Mesothelial cell of epicardium (in vitro differentiated cells): ENCODE measurements at places on chromosomes 3 and 15. TPM values are rescaled to one million over a fixed set of nuclear protein-coding genes. Genes with fewer than 3 reads are reported as not detected.

- no peak for DNase-seq
- H3K27me3 ChIP-seq, result no peaks in the 10 kb centered on the region
- H3K4me3 ChIP-seq, result no peak overlapping the region
These were observed 704.1 kb upstream of the SGO1 start for GRCh38 chr3:20890111-20890519.

DNA sequence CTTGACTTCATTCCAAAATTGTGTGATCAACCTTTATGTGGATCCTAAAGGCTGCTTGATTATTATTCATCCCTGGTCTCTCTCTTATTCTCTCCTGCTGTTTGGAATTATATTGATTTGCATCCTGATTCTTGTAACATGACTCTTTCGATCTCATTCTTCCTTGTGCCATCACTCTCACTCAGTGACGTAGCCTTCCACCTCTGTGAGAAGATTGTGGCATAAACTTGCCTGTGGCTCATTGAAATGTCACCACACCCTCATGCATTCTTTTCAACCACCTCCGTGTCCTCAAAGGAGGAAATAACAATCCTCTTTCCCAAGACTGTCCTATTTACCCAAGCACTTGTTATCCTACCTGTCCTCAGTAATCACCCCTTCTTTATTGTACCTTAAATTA lies 41.3 kb upstream of the GCNT3 start:
- DNase-seq, result no peak
- no peak overlapping the region for H3K4me3 ChIP-seq
- peaks cover 2% of the 10 kb centered on the region for H3K36me3 ChIP-seq
- H3K27ac ChIP-seq, result no peak overlapping the region

- peaks cover 3% of the 10 kb centered on the region for H3K36me3 ChIP-seq
- no peak overlapping the region for H3K4me3 ChIP-seq
- H3K27me3 ChIP-seq, result no peaks in the 10 kb centered on the region
These were observed 47.7 kb downstream of the CHCHD6 start for GRCh38 chr3:126751611-126752302.

DNA sequence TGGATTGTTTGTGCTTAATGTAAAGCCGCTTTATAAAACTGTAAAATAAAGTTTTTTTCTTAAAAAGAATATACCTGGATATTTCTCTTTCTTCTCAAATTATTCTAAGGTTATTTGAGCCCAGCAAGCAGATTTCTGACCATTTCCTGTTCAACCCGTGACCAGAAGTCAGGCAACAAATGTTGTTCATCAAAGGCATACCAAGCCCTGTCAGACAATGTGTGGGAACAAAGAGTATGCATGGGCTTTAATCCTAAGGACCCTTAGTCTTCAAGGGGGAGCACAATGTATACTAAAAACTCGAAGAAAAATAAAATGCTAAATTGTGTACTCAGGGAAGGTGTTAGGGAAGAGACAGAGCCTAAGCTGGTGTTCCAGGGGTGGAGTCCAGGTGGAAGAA lies 26.6 kb upstream of the PAQR5 start:
- no peak overlapping the region for H3K27ac ChIP-seq
- peaks cover 36% of the 10 kb centered on the region for H3K4me1 ChIP-seq
- no peaks in the 10 kb centered on the region for H3K27me3 ChIP-seq
- H3K36me3 ChIP-seq, result no peaks in the 10 kb centered on the region
- H3K4me3 ChIP-seq, result no peak overlapping the region

DNA sequence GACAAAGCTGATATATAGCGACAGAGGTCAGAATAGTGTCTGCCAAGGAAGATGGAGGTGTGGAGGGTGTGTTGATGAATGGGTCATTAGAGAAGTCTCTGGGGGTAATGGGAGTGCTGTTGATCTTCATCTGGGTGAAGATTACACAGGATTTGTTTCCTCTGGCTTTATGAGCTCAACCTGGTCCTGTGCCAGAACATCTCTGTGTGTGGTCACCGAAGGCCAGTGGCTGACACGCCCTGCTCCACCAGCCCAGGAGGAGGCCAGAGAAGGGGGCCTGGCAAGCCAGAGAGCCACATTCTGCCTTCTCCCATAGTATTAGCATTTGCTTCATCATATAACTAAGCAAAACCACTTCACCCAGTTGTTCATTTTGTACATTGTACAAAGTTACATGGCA lies 121.1 kb downstream of the ZNF621 start:
- H3K4me3 ChIP-seq, result no peak overlapping the region
- H3K4me1 ChIP-seq, result peaks cover 7% of the 10 kb centered on the region
- H3K27me3 ChIP-seq, result peaks cover 28% of the 10 kb centered on the region
- H3K27ac ChIP-seq, result no peak overlapping the region
- DNase-seq, result no peak

DNA sequence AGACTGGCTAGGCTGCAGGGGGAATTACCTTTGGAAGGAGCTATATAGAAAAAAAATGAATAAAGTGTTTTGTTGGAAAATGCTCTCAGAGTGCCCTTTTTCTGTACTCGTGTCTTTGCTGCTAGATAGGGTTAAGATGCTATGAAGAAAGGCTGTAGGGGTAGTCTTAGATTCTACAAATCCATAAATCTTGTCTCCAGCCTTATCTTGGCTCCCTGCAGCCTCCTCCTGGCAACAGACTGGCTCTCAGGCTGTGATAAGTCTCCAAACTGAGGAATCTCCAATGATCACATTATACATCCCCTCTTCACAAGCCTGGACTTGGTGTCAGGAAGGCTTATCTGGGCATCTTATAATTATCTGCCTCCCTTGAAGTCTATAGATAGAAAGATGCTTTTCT lies 9.3 kb downstream of the LPCAT4 start:
- H3K4me3 ChIP-seq, result no peak overlapping the region
- peaks cover 31% of the 10 kb centered on the region for H3K36me3 ChIP-seq
- no peak overlapping the region for H3K27ac ChIP-seq
- peaks cover 12% of the 10 kb centered on the region for H3K4me1 ChIP-seq

DNA sequence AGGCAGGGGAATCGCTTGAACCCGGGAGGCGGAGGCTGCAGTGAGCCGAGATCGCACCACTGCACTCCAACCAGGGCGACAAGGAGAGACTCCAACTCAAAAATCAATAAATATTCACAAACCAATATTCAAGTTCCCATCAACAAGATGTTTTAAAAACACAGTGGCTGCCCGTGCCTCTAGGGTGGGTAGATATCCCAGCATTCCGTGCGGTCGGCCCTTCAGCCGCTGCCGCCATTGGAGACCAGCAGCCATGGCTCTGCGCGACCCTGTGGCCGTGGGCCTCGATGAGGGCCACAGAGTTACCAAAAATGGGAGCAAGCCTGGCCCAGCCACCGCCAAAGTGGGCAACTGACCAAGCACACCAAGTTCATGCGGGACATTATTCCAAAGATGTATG lies 6.7 kb downstream of the ULK4 start:
- no peak for DNase-seq
- H3K27me3 ChIP-seq, result no peaks in the 10 kb centered on the region
- no peak overlapping the region for H3K27ac ChIP-seq
- peaks cover 9% of the 10 kb centered on the region for H3K36me3 ChIP-seq
- H3K4me3 ChIP-seq, result no peak overlapping the region

- H3K4me1 ChIP-seq, result peaks cover 7% of the 10 kb centered on the region
- no peak for DNase-seq
- no peak overlapping the region for H3K27ac ChIP-seq
- H3K4me3 ChIP-seq, result no peak overlapping the region
These were observed 37.0 kb downstream of the MINDY4B start for GRCh38 chr3:150868282-150868681.

Gene OR5H14
- not detected in 3 replicates for total RNA-seq

Gene CPB1
- 11.5 to 16.2 TPM (median 11.9 TPM) in 3 replicates for total RNA-seq

Gene ADAMTS17
- total RNA-seq, result 39.4 to 42.1 TPM (median 40.2 TPM) in 3 replicates

Gene LRRC15
- 0.05 TPM in 1 of 3 replicates, not detected in the others for total RNA-seq

Gene SPATA12
- not detected in 3 replicates for total RNA-seq

Gene GPR27
- 13.4 to 16.1 TPM (median 14.2 TPM) in 3 replicates for total RNA-seq

Gene STRC
- 2.1 to 2.9 TPM (median 2.7 TPM) in 3 replicates for total RNA-seq
